AG08396 (cell line): ENCODE measurements at places on chromosomes 4 and X.

GRCh38 chr4:153205757-153206156 lies 1.5 kb downstream of the TRIM2 start:
- DNase-seq, result no peak

DNA sequence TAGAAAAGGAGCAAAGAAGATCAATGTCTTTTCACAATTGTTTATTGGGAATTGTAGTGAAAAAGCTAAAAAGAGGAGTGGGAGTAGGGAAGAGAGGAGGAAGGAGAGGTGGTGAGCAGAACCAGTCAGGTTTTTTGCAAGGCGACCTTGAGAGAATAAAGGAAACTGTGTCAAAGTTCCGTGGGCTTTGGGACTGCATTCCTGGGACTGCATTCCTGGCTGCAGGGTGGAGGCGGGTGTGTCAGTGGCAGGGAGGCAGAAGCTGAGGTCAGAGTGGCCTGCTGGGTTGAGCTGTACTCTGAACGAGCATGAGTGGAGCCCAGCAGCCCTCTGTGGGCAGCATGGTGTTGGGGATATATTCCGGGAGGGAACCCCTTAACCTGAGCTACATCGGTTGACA lies 66.8 kb upstream of the UCP1 start:
- DNase-seq, result peak; percentile 78

DNA sequence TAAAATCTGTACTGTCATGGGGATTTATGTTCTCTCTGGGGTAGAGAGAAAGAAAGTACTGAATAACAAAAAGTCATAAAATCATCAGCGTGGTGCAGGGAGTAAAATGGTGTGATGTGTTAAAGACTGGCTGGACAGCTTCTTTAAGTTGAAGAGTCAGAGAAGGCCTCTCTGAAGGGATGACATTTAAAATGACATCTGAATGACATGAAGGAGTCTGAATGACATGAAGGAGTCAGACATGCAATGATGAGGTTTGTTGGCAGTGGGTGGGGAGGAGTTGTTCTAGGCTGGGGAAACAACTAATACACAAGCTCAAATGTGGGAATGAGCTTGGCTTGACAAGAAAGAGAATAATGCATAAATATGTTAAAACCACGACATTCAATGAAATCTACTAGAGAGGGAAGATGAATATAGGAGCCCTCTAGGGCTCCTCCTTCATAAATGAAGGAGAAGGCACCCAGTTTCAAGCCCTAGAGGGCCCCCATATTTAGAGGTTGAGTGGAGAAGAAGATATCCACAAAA lies 63.9 kb upstream of the KIT start:
- no peak for DNase-seq

DNA sequence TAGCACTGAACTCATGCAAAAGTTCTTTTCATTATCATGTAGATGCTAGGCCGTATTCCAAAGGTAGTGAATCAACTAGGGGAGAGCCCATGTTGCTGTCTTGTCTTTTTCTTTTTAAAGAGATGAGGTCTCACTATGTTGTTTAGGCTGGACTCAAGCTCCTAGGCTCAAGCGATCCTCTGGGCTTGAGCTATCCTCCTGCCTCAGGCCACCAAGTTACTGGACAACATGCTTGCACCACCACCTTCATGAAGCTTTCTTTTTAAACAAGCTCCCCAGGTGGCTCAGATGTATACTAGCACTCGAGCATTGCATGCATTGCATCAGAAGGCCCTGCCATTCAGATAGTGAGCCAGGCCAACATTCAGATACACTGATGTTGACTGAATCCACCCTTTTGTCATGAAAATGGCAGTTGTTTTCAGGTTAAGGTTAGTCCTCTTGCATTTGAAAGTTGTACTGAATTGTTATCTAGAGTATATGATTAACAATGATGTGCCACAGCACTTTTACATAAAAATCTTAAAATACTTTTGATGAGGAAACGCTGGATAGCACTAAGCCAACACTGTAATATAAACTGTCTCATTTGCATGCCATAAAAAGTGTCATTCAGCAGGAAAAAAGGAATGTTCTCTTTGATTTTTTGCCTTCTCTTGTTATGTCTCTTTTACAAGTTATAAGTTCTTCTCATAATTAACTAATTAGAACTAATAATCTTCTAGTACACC lies 76.7 kb downstream of the FNIP2 start:
- no peak for DNase-seq

DNA sequence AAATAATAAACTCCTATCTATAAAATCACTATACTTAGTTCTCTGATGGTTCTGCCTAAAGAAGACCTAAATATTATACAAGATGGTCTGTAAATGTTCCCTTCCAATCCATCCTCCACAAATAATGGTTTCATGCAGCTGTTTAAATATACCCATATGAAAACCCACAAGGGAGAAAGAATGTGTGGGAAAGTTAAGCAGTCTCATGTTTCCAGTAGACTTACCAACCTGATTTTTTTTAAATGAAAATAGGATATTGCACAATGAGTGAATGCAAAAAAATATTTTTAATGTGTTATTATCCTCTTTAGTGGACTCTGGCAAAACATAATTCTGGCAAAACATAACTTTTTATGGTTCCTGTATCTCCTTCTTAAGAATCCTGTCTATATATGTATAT lies 23.3 kb downstream of the CAMK2D start:
- DNase-seq, result no peak

DNA sequence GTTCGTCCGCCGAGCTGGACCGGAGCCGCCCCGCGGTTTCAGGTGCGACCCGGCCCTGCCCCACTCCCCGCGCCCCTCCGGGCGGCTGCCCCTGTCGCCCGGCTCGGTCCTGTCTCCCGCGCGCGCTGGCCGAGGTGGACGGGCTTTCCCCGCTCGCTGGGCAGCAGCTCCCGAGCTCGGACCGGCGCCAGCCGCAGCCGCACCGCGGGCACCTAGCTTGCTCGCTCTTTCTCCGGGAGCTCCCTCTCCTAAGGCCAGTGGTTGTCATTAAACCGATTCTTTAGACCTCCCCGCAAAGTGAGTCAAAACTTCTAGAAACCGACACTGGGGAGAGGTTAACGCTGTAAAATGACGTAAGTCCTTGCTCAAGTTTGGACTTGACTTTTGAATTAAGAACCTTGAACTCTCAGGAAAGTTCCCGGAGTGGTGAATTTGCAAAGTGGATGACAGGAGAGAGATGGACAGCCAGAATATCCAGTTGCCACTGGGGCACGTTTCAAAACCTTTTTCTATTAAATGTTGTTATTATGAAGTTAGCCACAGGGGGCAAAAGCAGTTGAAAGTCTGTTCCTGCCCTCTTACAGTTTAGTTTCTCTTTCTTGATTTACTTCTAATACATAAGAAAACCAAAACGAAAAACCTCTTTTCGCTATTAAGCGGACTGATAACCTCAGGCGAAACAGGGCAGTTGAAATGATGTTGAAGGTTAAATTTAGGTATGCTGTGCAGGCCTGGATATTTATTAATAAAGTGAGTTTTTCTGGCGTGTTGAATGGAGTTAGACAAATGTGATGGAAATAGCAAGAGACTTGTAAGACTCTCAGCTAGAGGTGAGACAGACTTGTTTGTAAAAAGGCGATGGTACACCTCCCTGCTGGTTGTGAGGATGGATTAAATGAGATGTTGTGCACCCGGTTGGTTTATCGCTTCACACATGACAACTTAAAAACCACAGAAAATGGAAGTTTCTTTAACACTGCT lies 847 bp downstream of the PI4K2B start:
- peak; percentile 82 for DNase-seq

- DNase-seq, result no peak
Observed at GRCh38 chrX:44224760-44225159, 118.7 kb downstream of the EFHC2 start.

- peak; percentile 55 for DNase-seq
Observed at GRCh38 chr4:187268940-187269339, 545.3 kb upstream of the FAT1 start.

GRCh38 chr4:2714918-2715317 lies 41.2 kb downstream of the TNIP2 start:
- DNase-seq, result no peak

- no peak for DNase-seq
Observed at GRCh38 chr4:181890911-181891310, 352.3 kb upstream of the TENM3 start.

GRCh38 chrX:39156051-39156450 lies 354.8 kb downstream of the MID1IP1 start:
- no peak for DNase-seq

DNA sequence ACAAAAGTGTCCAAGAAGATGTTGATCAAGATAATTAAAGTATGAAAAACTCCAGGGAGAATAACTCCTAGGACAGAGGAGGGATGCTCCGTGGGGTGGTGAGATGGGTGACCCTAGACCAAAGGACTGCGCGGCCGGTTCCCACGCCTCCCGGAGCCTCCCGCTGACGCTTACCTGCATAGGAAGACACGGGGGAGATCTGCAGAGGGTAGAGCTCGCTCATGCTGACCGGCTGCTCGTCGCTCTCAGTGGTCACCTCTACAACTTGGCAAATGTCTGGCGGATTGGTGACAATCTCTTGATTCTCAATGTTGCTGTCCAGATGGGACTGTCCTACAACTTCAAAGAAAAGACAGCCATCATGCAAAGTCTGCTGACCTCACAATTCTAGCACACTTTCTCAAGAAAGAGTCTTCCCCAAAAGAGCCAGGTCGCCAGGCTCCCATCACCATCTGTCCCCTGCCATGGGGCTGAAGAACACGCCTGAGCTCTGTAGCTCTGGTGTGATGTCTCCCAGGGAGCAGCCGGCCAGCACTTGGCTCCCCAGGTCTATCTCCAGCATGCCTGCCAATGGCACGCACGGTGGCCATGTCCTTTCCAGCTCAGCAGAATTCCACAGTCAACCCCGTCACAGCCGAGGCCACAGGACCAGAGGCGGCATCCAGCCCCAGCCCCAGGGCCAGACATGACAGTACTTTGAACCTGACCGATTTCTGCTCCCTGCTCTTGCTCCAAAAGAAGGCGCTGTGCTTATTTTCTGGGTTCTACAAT lies 75.4 kb downstream of the IRF2 start:
- no peak for DNase-seq

- peak; percentile 64 for DNase-seq
Observed at GRCh38 chrX:9604111-9604907, 139.5 kb downstream of the TBL1X start.

- DNase-seq, result no peak
Observed at GRCh38 chrX:734362-734761, 103.8 kb downstream of the SHOX start.

GRCh38 chr4:80610199-80610598 lies 274.7 kb downstream of the CFAP299 start:
- DNase-seq, result no peak

DNA sequence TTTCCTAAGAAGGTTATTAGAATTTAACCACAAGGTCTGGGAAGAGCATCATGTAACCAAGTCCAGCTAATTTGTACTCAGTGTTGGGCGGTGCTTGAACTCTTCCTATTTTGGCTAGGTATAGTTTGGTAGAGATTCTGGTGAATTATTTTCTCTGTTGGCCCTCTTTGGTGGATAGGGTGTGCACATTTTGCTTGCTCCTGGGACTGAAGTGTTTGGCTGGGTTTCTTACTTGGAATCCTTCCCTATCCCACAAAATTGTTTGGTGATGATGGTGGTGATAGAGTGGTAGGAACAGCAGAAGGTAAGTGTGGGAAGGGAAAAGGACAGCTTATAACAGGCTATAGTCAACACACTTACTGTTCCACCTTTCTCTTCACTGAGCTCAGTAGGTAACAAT lies 194.8 kb upstream of the GPC4 start:
- DNase-seq, result no peak

GRCh38 chr4:94372991-94373390 lies 30.4 kb upstream of the HPGDS start:
- no peak for DNase-seq

- no peak for DNase-seq
Observed at GRCh38 chr4:13994016-13994415, 366.5 kb upstream of the BOD1L1 start.

- DNase-seq, result no peak
Observed at GRCh38 chr4:147034372-147034771, 88.7 kb upstream of the TTC29 start.

DNA sequence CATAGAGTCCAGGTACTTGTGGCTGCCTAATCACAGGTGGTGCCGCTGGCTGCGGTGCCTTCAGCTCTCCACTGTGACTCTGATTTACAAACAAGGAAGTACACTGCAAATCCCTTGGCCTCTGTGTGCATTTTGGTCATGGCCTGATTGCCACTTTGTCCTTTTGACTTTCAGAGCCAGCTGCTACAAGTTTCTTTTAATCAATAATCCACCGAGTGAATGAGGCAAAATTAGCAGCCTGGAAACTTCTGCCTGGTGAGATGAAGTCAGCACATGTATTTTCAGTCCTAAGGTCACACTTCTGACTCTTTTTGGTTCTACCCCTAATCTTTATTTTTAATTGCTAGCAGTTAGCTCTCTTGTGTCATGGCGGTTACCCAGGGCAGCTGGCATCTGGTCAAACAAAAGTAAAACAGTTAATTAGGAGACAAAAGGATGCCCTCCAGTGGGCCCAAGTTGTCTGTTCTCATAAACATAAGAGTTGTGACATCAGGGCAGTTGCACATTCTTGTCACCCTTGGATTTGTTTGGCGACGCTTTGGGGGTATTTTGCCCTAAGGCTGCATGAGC lies 62.3 kb upstream of the LNX1 start:
- DNase-seq, result no peak

GRCh38 chrX:153539171-153539978 lies 21.9 kb downstream of the ATP2B3 start:
- peak; percentile 85 for DNase-seq

GRCh38 chrX:123173833-123174232 lies 10.2 kb upstream of the GRIA3 start:
- DNase-seq, result no peak

DNA sequence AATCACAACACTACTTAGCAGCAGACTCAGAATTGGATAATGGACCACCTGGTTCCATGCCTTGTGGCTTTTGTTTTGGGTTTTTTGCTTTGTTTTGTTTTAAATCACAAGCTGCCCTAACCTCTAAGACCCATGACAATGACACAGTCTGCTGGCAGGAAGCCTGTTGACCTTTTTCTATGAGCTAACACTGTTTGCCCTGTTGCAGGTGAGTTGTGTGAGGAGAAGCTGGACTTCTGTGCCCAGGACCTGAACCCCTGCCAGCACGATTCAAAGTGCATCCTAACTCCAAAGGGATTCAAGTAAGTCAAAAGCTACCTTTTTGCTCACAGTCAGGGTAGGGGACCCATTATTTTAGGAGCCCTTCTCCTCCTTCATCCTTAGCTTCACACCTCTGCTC lies 110.8 kb upstream of the PACRGL start:
- no peak for DNase-seq

GRCh38 chr4:48224606-48225005 lies 45.0 kb downstream of the TEC start:
- no peak for DNase-seq

GRCh38 chr4:187724456-187724855 lies 271.1 kb upstream of the ZFP42 start:
- DNase-seq, result no peak

GRCh38 chr4:109928327-109929045 lies 15.8 kb downstream of the EGF start:
- no peak for DNase-seq

GRCh38 chrX:1118572-1119199 lies 93.8 kb downstream of the CRLF2 start:
- no peak for DNase-seq
